ENCODE measurements at places on chromosomes 5 and 9.

- DNase-seq, result no peak
Measured at GRCh38 chr5:80837679-80838078, 122.5 kb upstream of the RASGRF2 start.

- no peak for DNase-seq
Measured at GRCh38 chr5:14252793-14253192, 109.7 kb downstream of the TRIO start.

DNA sequence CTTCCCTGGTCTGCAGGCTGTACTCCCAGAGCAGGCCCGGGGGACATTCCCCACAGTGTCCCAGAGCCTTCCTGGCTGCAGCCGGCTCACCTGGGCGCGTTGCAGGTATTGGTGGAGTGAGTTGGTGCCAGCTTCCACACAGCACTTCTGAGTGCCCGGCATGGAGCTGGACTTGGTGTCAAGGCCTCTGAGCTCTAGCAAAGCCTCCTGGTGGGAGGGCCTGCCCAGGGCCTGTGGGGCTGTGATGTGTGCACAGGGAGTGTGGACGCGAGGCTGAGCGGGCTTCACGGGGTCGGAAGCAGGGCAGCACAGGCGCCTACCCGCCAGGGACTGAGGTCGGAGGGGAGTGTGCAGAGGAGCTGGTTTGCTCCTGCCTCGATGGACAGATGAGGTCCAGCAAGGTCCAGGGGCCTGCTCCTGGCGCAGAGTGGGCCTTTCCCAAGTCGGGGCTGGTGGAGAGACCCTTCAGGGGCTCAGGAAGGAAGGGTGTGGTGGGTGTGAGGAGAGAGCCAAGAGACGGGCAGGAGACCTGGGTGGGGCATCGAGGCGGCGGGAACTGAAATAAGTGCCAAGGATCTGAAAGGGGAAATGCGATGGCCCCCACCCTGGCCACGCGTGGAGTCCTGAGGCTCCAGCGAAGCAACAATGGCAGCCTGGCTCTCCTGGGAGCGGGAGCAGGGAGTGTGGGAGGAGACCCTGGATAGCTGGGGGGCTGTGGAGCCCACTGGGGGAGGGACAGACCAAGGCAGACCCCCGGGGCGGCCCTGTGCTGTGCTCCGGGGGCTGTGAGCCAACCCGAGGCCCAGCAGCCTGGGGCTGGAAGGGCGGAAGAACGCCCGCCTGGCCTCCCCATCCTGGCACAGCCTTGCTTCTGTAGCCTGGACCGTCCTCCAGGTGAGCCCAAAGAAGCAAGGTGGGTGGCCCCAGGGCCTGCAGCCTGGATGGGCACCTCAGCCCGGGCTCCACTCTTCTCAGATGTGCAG lies 78.4 kb downstream of the RXRA start:
- no peak for DNase-seq

GRCh38 chr5:29037716-29038115 lies 1999.3 kb upstream of the CDH9 start:
- DNase-seq, result no peak

DNA sequence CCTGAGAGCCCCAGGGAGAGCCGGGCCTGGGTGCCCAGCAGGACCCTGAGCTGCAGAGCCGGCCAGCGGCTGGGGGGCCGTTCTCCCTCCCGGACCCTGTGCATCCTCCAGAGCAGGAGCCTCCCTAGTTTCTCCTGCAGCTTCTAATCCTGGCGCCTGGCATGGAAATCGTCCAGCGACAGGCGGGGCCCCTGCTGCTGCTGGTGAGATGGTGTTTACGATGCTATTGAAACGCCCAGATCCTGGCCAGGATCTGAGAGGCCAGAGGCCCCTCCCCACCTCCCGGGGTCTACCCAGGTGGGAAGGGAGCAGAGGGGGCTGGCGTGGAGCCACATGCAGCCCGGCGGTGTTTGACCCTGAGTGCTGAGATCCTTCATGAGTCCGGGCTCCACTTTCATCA lies 38.2 kb upstream of the CEP72 start:
- peak; percentile 24 for DNase-seq

DNA sequence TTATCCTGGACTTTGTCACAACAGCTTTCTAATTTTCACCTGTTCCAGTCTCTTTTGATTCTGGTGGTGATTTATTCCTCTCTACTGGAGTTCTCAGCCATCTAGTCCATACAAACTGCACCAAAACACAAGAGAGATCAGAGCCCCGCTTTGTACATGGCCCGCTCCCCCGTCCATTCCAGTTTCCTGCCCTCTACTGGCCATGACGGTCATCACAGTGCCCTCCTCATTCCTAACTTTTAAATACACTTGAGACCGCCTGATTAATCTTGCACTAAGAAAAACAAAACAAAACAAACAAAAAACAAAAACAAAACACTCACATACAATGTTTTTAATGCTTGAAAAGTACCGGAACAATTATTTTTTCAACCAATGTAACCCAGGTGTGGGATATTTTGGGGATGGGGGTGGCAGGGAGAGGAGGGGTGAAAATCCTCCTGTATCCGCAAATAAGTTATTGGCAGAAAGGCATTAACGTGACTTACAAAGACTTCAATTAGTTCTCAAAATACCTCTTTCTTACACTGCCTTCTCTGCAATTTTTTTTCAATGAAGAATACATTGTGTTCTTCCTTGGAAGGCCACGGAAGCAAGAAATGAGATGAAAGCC lies 84.8 kb upstream of the PAM start:
- DNase-seq, result peak; percentile 54

DNA sequence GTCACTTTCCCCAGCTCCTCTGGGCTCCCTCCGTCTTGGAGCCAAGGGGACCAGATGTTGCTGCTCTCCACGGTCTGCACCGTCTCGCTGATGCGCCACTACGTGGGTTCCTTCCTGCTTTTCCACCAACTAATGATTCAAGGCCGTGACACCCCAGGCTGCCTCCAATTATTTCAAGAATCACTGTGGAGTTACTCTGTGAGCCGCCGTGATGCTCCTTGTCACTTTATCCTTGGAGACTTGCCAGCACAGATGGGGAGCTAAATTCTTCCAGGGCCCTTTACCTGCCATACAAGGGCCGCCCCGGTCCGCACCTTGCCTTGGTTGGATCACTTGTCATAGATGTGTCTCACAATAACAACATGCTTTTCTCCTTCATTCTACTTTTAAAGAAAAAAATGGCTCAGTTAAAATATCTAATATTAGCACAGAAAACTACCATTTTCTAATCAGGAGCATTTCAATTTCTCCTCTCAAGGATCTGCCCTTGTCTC lies 202.0 kb downstream of the FSTL4 start:
- no peak for DNase-seq

GRCh38 chr9:108722396-108722795 lies 133.4 kb downstream of the ACTL7B start:
- DNase-seq, result no peak

- DNase-seq, result no peak
Measured at GRCh38 chr5:53928641-53929040, 368.2 kb downstream of the NDUFS4 start.

- DNase-seq, result peak; percentile 63
Measured at GRCh38 chr5:158591301-158591863, 508.3 kb downstream of the EBF1 start.

- DNase-seq, result no peak
Measured at GRCh38 chr9:122397749-122398148, 26.9 kb downstream of the PTGS1 start.

- no peak for DNase-seq
Measured at GRCh38 chr5:133428072-133428660, 184.2 kb downstream of the FSTL4 start.

DNA sequence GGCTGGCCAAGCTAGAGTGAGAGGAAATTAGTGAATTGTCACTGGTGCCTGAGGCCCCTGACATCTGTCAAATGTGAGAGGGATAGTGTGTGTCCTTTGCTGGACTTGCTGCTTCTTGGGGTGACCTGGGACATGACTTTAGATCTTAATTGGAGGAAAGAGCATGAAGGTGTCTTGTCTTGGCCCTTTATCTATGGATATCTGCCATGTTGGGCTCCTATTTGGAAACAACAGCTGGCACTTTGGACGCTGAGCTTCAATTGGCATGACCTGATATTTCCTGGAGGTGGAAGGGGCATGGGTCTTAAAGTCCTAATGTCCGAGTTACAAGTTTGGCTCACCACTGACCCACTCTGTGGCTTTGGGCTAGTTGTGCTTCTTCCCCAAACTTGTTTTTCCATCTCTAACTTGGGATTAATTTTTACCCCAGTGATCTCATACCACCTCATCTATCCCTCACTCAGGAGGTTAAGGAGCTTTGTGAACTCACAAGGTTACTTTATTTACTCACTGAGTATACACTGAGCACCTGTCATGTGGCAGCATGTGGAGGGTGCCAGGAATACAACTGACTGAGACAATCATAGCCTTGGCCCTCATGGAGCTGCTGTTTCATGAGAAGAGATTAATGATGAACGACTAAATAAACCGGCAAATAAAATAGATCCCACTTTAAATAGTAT lies 30.1 kb upstream of the CXCL14 start:
- DNase-seq, result no peak

DNA sequence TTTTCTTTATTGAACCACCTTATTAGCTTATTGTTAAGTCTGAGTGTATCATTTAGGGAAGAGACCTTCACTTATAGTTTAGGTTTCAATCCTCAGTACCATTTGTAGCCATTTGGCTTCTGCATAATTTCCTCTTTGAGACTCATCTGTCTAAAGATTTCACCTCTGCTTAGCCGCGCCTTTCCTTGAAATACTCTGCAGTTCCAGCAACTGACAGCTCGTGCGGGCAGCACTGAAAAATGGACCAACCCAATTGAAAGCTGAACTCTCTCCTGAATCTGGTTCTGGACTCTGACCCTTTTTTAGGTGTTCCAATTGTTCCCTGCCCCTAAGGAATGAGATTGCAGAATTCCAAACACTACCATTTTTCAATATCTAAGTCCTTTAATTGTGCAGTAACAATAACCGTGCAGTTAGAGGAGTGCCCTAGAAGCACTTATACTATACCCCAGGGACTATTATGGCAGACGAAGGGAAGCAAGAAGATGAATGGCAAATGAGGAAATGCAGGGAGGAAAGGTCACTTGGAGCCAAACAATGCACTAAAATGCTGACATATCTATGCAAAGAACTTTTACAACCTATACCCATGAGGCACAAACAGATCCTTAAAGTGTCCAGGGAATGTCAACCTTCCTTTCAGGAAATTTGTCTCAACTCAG lies 50.1 kb upstream of the PDE4D start:
- no peak for DNase-seq

- no peak for DNase-seq
Measured at GRCh38 chr9:94974154-94974879, 247.8 kb downstream of the AOPEP start.
